ENCODE measurements at places on chromosomes 12 and 14.
A peak's percentile ranks its signal among the peaks of the same experiment; 100 is the strongest.

GRCh38 chr12:66903782-66904396 is 225.0 kb upstream of the GRIP1 start:
- DNase-seq, result no peak

GRCh38 chr12:49537231-49537751 is 1.5 kb upstream of the KCNH3 start:
- no peak for DNase-seq

- no peak for DNase-seq
Observed at GRCh38 chr12:111780615-111781014, 13.9 kb downstream of the ALDH2 start.

GRCh38 chr14:100056964-100057795 is 8.0 kb upstream of the EVL start:
- no peak for DNase-seq

DNA sequence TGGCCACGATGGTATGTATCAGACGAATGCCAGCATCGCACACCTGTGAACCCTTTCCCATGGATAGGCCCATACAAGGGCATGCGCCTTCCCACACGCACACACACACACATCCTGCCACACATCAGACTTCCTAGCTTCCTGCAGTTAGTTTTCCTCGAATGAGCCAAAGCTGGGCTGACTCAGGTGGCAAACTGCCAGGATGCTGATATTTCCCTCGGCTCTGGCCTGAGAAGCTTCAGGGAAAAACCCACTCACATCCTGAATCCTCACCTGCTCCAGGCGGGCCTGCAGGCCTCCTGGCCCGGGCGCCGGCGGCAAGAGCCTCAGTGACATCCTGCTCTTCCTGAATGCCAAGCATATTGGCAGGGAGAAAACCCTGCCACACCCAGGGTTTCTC is 22.4 kb downstream of the CALM1 start:
- peak; percentile 91 for DNase-seq

DNA sequence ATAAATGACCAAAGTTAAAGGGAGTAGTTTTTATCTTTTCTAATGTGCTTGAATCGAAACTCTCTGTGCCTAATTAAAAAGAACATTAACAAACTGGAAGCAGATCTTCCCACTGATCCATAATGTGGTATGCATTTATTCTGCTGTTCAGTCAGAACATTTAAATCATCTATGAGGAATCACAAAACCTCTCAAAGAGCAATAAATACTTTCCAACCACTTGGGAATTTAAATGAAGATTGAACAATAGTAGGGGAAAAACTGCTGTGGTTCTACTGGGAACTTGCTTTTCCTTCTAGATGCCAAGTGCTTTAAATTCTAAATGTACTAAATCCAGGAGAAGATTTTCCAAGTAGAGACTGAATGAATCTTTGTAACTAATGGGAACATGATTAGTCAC is 12.3 kb upstream of the CHPT1 start:
- no peak for DNase-seq

DNA sequence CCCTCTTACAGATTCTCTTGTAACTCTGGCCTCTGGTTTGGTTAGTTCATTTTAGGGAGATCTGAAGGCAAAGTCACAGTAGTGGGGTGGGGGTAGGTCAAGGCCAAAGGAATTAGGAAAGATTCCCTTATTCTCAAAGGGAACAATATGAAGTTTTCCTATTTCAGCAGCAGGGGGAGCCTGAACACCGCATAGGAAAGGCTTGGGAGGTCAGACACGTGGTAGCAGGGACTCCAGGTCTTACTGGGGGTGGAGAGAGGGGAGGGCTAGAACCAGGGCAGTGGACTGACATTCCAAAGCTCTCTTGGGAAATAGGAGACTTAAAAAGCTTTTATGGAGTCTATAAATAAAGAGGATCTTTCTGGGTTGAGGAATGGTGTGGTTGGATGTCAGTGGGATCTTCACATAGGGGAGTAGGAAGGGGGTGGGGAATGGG is 1.3 kb downstream of the ZC3H10 start:
- no peak for DNase-seq

DNA sequence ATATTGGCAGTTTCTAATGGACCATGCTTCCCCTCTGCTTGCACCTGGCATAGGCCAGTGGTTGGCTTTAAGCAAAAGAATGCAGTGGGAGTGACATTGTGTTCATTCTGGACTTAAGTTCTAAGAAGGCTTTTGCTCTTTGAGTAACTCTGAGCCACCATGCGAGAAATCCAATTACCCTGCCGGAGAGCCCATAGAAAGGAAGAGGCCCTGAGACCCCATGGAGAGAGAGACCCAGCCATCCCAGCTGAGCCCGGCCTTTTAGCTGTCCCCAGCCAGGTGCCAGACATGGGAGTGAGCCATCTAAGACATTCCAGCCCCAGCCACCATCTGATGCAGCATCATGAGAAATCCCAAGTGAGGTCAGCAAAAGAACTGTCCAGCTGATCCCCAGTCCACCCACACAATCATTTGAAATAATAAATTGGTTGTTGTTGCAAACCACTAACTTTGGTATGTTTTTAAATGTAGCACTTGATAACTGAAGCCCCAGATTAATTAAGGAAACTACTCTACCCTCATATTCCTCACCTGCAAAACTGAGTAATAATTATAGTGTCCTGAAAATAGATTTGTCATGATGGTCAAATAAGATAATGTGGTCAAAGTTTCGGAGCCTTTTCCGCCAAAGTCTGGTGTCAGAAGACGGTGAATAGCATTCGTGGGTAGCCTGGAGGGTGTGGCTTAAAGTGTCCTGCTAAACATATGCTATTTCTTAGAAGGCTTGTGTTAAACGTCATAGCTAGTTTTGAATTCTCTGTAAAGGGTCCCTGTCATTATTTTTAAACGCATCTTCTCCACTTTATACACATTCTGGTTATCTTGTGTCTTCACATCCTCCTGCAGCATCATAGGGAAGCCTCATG is 166.6 kb upstream of the PELI2 start:
- no peak for DNase-seq

- no peak for DNase-seq
Observed at GRCh38 chr14:46344327-46344937, 307.1 kb downstream of the RPL10L start.

- no peak for DNase-seq
Observed at GRCh38 chr14:94408546-94409095, 20.2 kb upstream of the SERPINA1 start.

DNA sequence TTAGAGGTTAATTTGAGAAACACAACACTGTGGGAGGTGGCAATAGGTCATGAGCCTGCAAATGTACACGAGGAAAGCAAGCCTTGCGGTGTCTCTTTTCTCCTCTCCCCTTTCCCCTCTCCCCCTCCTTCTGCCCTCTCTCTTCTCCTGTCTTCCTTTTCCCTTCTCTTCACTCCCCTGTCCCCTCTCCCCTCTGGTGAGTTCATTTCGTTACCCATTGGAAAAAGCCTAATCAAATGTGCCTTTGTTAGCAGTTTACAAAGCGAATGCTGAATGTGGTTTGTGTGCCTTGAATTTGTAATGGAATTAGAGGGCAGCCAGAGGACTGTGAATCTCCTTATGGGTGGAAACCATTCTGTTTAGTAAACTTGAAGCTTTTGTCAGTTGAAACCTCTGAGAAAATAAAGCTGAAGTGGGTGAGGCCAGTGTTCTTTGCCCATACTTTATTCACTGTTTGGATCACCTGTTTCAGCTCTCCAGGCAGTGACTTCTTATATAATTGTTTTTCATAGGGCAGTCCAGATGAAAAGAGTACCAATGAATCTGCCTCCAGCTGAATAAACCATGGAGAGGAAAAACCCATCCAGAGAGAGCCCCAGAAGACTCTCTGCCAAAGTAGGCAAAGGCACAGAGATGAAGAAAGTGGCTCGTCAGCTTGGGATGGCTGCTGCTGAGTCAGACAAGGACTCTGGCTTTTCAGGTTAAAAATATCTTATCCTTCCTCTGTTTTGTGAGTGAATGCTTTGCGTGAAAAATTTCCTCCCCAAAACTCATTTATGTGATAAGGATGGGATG is 7.3 kb downstream of the CIPC start:
- DNase-seq, result no peak

- no peak for DNase-seq
Observed at GRCh38 chr14:34018564-34019244, 67.8 kb upstream of the EGLN3 start.

All from mesenteric fat pad (tissue), 1 donor.